ENCODE measurements at places on chromosomes 11 and 22.
A peak's percentile ranks its signal among the peaks of the same experiment; 100 is the strongest.

DNA sequence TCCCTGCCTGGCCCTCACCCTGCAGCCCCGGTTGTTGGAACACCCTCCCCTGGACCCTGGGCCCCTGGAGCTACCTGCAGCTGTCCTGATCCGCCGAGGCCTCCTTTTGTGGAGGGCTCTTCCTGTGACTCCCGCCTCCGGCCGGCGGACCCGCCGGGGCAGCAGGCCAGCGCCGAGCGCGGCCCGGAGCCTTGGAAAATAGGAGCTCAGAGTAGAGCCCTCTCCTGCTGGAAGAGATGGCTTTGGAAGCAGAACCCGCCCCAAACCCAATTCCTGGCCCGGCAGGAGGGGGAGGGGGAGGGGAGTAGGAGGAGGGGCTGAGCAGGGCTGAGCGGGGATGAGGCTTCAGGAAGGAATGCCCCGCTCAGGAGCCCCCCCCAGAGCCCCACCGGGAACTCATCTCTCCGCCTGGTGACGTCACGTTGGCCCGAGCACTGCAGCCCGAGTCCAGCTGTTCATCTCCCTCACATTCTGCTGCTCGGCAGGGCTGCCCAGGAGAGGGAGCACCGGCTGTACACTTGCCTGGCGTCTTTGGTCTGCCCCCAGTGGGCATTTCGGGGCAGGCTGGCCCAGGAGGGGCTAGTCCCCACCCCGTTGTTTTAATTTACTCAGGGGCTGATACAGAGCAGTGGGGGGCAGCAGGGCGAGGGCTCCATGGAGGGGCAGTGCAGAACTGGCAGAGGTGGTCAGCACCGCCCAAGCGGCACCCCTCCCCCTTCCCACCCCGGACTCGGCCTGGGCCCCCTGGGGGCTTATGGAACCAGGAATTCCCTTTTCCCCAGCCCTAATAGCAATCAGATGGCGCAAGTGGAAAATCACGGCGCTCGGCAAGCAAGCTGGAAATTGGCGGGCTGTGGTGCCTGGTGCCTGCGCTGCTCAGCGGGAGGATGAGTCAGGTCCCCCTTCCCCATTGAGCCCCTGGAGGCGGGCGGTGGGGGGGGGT, at the start of gene MRGPRF:
MRGPRF (minus strand) TSS at position 238 of the 943 bp plus-strand sequence. CDS start 3,345 bp downstream, outside the sequence.
- peak; percentile 83 for DNase-seq

DNA sequence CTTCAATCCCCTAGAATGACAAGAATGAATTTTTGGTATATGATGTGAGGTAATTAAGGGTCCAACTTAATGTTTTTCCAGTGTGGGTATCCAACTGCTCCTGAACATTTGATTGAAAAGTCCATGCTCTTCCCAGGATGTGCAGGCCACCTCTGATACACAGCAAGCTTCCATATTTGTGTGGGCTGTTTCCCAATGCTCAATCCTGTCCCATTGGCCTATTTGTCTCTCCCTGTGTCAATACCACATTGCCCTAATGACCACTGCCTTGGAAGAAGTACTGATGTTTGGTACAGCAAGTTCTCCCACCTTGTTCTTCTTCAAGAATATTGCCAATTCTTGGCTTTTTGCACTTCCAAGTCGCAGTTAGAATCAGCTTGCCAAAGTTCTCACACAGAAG, 42.9 kb downstream of the KCNQ1OT1 start:
- DNase-seq = no peak

- DNase-seq = no peak
These were observed 33.1 kb downstream of the SEZ6L start for GRCh38 chr22:26202280-26202924.

GRCh38 chr22:29206372-29207242, 911 bp downstream of the EMID1 start:
- no peak for DNase-seq

GRCh38 chr11:37572491-37573171, 974.6 kb upstream of the RAG2 start:
- DNase-seq = no peak

DNA sequence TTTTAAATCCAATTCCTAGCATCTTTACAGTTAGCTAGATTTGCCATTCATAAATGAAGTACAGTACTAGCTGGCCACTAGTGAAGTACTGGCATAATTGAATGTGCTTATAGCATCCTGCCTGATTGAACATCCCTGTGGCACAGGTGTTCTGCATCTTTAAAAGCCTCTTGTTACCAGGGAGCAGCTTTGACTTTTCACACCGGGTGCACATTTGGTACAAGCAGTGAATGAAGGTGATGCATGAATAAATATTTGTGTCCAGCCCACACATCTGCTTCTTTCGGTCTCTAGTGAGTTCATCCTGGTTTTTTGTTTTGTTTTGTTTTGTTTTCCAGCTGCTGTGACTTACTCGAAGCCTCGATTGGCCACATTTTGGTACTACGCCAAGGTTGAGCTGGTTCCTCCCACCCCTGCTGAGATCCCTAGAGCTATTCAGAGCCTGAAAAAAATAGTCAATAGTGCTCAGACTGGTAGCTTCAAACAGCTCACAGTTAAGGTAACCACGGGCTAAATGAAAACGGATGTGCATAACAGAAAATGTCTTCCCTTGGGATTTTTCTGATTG, 5.3 kb downstream of the ATP5MG start:
- peak; percentile 18 for DNase-seq

- no peak for DNase-seq
These were observed 58.8 kb upstream of the RDX start for GRCh38 chr11:110355011-110355744.

DNA sequence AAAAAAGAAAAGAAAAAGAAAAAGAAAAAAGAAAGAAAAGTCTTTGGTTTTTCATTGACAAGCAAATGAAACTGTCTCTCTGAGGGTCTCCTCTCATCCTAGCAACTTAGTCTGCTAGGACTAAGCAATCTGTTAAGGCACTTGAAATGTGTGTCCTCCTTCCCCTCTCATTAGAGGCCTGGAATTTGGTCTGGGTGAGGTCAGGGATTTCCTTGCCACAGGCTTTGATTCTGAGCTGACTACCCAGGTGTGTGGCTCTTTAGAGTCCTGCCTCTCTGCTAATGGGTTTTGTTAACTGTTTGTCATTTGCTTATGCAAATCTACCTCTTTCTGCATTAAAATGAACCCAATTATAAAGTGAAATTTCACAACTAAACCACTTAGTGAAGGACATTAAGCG, 18.3 kb upstream of the PKNOX2 start:
- no peak for DNase-seq

DNA sequence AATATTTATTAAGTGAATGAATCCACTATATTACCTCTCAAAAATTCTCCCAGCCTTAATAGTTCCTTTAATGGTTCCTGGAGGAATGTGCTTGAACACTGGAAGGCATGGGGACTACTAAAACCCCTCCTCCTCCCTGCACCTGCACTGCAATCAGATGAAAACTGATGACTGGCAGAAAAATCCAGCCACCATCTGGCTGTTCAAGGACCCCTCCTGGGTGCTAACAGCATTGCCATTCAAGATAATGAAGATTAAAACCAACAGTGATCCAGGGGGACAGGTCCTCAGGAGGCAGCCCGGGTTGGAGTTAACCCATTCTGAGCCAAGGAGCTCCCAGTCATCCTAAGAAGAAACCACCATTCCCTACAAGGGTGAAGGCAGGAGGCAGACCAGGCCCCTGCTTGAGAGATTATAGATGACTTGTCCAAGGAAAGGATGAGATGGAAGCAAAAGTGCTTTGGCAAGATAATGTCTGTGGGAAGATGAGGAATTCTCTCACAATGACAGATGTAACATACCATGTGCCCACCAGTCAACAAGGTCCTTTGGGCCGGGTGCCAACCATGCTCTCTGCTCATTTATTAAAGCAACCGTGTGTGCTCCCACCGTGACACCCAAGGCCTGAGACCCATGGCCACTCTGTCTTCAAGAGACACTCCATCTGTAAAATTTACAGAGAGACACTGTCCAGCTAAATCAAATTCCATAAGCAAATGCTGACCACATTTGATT, 90.6 kb downstream of the LARGE1 start:
- no peak for DNase-seq

DNA sequence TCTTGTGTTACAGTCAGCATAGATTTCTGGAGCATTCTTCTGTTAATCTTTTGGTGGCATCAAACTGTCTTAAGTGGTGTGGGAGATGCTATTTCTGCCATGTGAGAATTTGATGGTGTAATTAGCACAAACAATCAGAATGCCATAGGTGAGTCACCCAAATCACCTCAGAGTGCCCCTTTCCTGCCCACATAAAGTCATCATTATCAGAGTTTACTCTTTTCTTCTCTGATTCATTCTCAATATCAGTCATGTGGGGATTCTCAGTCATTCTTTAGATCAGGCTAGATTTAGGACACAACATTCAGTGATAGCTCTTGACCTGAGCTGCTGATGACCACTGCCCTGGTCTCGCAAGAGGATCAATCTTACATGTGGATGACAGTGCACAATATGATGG, 23.7 kb upstream of the MS4A6A start:
- DNase-seq = no peak

GRCh38 chr22:22683668-22684361, 39.4 kb downstream of the GGTLC2 start:
- DNase-seq = no peak

DNA sequence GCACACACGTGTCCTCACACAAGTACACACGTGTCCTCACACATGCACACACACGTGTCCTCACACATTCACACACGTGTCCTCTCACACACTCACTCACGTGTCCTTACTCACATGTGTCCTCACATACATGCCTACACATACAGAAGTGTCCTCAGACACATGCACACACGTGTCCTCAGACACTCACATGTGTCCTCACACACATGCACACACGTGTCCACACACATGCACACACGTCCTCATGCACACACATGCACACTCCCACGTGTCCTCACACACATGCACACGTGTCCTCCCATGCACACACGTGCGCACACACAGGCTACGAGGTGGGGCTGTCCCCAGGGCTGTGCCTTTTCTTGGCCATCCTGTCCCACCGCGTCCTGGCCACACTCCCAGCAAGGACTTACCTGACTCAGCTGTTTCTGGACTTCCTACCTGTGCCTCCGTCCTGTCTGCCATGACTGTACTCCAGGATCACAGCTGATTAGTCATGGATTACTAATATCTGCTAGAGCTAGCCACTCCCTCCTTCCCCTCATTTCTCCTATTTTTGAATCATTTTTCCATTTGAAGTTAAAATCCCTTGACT, 990.2 kb downstream of the BRD1 start:
- DNase-seq = no peak

GRCh38 chr11:93484716-93485115, 58.5 kb downstream of the SMCO4 start:
- no peak for DNase-seq

DNA sequence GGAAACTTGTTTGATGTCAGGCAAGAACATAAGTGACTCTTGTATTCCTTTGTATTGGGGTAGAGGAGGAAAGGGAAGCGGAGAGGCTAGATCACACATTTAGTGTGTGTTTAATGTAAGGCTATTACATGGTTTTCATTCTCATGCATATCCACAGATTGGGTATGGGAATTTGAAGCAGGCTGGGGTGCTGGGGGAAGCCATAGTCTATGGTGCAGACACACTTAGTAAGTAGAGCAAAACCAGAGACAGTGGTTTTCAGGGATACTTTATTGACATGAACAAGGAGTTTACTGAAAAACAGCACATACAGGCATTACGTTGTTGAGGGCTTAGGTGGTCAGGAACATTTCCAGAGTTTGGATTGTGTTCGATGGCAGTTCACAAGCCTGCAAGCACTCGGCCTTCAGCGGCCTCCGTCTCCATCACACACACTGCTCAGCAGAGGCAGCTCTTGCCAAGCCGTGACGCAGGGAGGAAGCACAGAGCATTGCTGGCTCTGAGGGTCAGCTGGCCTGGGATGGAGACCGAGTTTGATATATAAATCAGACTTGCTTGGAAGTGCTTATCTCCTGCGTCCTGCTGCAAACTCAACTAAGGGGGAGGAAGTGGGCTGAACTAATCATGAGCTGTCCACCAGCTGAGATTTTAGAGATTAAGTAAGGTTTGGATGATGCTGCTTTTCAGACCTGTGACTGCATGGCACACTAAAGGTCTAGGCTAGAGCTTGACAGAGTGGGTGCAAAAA, 25.3 kb downstream of the SCN3B start:
- DNase-seq = no peak

DNA sequence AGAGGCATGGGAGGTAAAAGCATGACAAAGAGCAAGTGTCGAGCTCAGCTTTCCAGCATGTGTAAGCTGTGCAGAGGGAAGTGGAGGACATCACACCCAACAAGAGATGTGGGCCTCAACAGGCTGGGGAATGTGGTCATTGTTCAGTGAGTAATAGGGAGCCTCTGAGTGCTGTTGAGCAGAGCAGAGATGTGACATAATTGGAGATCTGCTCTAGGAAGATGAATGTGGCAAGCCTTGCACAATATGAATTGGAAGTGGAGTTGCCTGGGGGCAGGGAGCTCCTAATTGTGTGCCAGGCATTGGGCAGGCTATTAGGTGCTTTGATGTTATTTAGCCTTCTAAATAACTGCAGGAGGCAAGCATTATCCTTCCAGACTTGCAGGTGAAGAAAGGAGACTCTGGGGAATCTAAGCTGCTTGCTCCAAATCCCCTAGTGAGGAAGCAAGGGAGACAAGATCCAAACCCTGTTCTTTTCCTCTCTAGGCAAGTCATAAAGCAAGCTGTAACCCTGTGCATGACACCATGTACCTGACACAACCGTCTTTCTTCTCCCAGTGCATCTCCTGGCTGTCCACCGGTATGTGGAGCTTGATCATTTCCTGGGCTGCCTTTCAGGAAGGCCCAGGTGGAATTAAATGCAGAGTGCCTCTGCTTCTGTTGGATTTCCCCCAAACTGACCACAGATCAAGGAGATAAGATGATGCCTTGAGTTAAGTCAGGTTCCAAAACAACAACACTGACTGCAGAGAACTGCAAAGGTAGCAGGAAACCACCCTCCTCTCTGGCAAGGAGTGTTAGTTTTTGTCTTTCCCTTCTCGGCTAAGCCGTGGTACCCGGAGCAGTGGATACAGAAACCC, 221.4 kb downstream of the TENM4 start:
- no peak for DNase-seq

DNA sequence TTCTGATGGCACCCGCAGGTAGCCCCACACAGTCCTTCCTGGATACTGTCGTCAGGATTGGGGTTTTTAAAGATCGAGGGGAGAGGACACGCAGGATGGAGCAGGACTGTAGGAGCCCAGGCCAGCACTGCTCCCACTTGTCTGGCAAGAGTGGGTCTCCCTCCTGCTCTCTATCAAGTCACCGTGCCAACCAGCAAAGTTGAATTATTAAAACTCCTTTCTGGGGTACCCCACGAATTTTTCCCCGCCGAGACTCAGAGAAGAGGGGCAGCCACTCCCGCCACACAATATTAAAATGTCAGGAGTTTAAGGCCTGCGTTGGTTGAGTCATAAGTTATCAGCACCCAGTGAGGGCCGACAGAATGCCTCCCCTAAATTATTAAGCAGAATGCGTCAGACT, 10.1 kb downstream of the LMO1 start:
- no peak for DNase-seq

- DNase-seq = no peak
These were observed 20.7 kb upstream of the SEPTIN5 start for GRCh38 chr22:19693581-19693980.

- no peak for DNase-seq
These were observed 92.3 kb upstream of the POU2AF2 start for GRCh38 chr11:111153194-111153593.

All from MG63 (cell line).